ENCODE measurements at places on chromosomes 12 and 14.

DNA sequence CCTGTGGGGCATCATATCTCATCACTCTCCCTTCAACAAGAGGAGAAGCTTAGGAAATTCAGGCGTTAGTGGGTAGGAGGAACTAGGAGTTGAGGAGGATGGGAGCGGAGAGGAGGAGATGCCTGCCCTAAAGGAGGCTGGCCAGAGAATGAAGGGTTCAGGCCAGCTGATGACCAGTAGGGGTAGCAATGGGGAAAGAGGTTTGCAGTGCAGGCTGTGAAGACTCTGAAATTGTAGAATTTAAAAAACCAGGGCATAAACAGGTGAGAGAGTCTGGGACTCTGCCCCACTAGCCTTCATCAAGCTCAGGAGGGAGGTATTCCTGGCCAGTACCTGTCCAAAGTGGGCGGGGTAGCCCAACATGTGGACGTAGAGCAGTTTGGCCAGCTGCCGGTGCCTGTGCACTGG, 809 bp downstream of the AP1G2 start:
- DNase-seq: no peak

GRCh38 chr12:49823350-49823749, 4.9 kb downstream of the NCKAP5L start:
- no peak for DNase-seq

- DNase-seq: no peak
Observed at GRCh38 chr12:44287545-44287944, 451.7 kb downstream of the TMEM117 start.

- no peak for DNase-seq
Observed at GRCh38 chr12:4217091-4217490, 56.5 kb upstream of the CCND2 start.

GRCh38 chr14:25095736-25096437, 45.9 kb upstream of the STXBP6 start:
- DNase-seq: no peak

DNA sequence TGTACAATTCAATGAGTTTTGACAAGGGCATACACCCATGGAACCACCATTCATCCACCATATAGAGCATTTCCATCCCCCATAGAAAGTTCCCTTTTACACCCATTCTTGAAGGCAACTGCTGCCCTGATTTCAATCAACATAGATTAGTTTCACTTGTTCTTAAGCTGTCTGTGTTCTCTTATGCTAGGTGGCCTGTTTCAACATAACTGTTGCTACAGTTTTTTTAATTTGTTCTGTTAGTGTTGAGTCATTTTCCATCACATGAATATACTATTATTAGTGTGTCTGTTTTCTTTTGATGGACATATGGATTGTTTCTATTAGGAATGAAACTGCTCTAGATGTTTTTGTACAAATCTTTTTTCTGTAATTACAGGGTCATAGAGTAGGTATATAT, 123.4 kb downstream of the PTPRQ start:
- no peak for DNase-seq

DNA sequence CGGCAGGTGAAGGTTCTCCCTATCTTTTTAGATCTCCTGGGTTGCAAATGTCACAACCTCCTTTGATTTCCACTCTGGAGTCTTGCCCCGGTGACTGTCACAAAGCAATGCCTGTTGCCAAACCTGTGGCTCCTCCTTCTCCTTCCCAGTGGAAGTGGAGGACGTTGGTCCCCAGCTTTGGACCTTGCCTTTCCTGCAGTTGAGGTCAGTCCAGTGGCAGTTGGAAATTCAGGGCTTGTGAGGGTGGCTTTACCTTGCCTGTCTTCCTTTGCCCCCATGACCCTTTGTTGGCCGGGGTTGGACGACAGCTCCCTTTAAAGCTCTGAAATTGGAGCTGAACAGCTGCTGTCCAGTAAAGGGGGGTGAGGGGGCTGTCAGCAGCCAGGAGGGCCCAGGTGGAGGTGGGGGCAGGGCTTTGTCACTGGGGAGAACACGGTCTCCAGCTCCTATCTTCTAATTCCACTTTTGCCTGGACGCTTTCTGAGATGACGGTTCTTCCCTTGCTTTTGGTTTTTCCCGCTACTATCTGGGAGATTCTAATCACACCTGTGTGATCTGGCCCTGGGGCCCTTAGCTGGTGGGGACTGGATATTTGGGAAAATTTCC, 4.1 kb downstream of the TEAD4 start:
- no peak for DNase-seq

All from right renal pelvis (tissue), 4 donors.